ENCODE measurements at places on chromosomes 5 and 9. TPM values are rescaled to one million over a fixed set of nuclear protein-coding genes. Genes with fewer than 3 reads are reported as not detected.

Gene CARD6
- 3.2 TPM for total RNA-seq

Gene SFXN1
- total RNA-seq: 97.6 TPM

Gene ACSL6
- total RNA-seq: not detected

Gene OR1Q1
- not detected for total RNA-seq

Gene UBTD2
- 15.2 TPM for total RNA-seq

Gene BARHL1
- not detected for total RNA-seq

Gene ADAMTS6
- total RNA-seq: 0.08 TPM

Gene ADRA1B
- total RNA-seq: 16.4 TPM

Gene RBM18
- 23.2 TPM for total RNA-seq

Gene PCDHGA2
- total RNA-seq: 0.70 TPM

Gene GFPT2
- 77.2 TPM for total RNA-seq

Gene PCDHA9
- total RNA-seq: not detected

Gene SLC34A3
- total RNA-seq: 0.11 TPM

Gene SPINK13
- not detected for total RNA-seq

Gene GNG10
- 71.5 TPM for total RNA-seq

Gene SMIM3
- total RNA-seq: 7.7 TPM

Gene ECM2
- 0.10 TPM for total RNA-seq

Gene WDR31
- total RNA-seq: 1.4 TPM

Gene MARCHF3
- 1.4 TPM for total RNA-seq

Gene TMEM252
- total RNA-seq: not detected

Gene CNTFR
- total RNA-seq: 0.24 TPM

Gene GDA
- total RNA-seq: 1.2 TPM

Gene IRX4
- 0.25 TPM for total RNA-seq

Gene ACER2
- 2.5 TPM for total RNA-seq

Gene F12
- total RNA-seq: 22.9 TPM

Gene PAEP
- 0.41 TPM for total RNA-seq
